ENCODE measurements at places on chromosomes 12 and 14.

- no peak for DNase-seq
Measured at GRCh38 chr14:72808564-72808963, 85.3 kb downstream of the DPF3 start.

DNA sequence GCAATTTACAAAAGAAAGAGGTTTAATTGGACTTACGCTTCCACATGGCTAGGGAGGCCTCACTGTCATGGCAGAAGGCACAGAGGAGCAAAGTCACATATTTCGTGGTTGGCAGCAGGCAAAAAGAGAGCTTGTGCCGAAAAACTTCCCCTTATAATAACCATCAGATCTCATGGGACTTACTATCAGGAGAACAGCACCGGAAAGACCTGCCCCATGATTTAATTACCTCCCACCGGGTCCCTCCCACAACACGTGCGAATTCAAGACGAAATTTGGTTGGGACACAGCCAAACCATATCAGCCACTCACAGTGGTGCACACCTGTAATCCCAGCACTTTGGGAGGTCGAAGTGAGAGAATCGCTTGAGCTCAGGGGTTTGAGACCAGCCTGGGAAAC lies 68.5 kb downstream of the FBXL14 start:
- DNase-seq = no peak

- no peak for DNase-seq
Measured at GRCh38 chr12:94039914-94040313, 108.5 kb upstream of the PLXNC1 start.

- DNase-seq = no peak
Measured at GRCh38 chr12:110382683-110383082, 20.8 kb downstream of the ANAPC7 start.

GRCh38 chr12:116159175-116159574 lies 118.3 kb downstream of the MED13L start:
- DNase-seq = no peak

DNA sequence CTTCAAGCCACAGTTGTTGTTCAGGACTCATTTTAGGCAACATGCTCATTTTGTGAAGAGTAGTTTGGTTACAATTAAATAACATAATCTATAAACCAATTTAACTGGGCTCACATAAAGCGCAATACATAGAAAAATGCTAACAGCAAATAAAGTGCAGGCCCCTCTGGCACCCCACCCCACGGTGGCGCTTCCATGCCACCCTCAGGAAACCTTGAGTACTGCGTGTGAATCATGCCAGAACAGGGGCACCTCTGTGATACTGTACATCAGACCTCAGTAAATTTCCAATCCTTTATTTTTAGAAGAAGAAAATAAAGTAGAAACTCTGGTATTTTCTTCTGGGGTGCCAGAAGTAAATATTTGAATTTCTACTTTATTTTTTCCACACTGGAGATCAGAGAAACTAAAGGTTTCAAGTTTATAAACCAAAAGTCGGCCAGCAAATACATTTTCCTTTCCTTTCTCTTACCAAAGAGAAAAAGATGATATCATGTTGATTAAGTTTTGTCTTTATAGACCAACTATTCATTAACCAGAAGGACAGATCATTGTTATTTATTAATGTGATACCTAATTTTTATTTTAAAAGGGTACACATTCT lies 316.8 kb downstream of the PAWR start:
- DNase-seq = no peak

- no peak for DNase-seq
Measured at GRCh38 chr12:118356809-118357256, 15.9 kb downstream of the TAOK3 start.

DNA sequence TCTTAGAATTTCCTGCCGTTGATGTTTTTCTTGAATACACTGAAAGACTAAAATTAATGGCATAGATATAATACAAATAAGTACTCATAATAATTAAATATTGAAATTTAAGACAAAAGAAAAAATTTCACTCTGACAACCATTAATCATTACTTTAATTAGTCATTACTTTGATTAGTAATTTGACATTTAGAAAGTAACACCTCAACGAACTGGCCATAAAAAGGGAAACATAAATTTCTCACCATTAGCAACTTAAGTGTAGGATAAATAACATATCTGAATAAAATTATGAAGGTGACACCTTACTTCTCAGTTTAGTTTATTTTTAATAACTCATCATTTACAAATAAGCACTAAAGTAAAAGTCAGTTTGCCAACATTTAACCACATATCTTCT lies 17.5 kb downstream of the MAGOHB start:
- DNase-seq = no peak

DNA sequence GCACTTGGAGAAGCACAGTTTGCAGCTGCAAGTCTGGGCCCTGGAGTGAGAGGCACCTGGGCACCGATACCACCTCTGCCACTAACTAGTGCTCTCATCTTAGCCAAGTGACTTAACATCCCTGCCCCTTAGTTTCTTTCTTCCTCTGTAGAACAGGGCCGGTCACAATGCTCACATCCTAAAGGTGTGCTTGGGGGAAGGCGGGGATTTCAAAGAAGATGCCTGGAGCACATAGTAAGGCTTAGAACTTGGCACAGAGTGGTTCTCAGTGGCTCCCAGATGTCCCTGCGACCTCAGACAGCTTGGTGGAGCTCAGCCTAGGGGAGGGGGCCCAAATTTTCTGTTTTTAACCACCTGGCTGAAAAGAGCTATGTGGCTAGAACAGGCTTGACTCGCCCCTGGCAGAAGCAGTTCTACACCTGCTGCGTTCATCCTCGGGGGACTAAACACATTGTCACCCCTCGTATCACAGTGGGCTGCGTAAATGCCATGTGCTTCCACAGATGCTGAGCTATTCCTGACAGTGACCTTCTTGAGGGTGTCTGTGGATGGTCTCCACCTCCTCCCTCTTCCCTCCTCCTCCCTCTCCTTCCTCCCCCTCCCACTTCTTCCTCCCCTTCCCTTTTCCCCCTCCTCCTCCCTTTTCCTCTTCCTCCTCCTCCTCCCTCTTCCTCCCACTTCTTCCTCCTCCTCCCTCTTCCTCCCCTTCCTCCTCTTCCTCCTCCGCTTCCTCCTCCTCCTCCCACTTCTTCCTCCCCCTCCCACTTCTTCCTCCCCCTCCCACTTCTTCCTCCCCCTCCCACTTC lies 112.1 kb downstream of the PHETA1 start:
- DNase-seq = no peak

DNA sequence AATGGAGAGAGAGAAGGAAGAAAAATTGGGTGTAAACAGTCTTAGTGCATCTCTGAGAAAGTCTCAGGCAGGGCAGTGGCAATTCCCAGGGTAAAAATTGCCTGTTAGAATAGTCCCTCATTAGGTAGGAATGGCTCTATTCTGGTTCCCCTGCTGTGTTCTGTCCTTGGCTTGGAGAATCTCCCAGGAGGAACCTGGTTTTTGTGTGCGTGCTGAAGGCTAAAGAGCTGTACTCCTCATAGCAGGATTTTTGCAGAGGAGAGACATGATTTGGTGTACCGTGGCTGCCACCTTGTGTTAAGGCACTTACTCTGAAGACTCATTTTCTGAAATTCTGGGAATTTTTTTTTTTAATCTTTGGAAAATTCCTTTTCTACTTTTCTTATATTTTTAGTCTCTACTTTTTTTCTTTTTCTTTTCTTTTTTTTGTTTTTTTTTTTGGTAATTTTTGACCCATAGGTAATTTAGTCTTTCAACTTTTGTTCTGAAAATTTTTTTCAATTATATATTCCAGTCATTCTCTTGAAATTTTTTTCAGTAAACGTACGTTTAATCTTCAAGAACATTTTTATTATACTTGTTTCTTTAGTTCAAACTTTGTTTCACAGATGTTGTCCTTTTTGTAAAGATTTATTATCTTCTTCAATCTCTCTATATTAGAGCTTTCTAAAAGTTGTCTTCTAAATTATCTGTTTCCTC lies 63.8 kb downstream of the FBXO33 start:
- DNase-seq = no peak

GRCh38 chr14:35234012-35234805 lies 58.0 kb upstream of the PSMA6 start:
- no peak for DNase-seq

- no peak for DNase-seq
Measured at GRCh38 chr12:91773749-91774429, 371.8 kb downstream of the BTG1 start.

DNA sequence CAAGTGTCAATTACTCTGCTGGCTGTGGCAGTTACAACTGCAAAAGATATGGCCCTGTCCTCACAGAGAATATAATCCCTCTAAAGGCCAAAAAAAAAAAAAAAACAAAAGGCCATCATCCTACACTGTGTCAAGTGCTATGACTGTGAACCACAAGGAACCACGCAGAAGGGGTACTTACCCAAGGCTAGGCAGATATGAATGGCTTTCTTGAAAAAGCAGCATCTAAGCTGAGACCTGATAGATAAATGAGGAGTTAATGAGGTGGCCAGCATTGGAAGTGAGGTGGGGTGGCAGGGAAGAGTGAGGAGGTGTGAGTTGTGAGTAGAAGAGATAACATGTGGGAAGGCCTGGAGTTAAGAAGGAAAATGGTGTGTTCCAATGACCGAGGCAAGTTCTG lies 16.4 kb upstream of the IL22 start:
- DNase-seq = no peak

- peak; percentile 2 for DNase-seq
Measured at GRCh38 chr12:68451261-68452077, 119.3 kb upstream of the MDM1 start.

GRCh38 chr14:41490323-41490722 lies 116.4 kb upstream of the LRFN5 start:
- no peak for DNase-seq

GRCh38 chr14:48536318-48536717 lies 860.9 kb upstream of the MDGA2 start:
- DNase-seq = no peak

DNA sequence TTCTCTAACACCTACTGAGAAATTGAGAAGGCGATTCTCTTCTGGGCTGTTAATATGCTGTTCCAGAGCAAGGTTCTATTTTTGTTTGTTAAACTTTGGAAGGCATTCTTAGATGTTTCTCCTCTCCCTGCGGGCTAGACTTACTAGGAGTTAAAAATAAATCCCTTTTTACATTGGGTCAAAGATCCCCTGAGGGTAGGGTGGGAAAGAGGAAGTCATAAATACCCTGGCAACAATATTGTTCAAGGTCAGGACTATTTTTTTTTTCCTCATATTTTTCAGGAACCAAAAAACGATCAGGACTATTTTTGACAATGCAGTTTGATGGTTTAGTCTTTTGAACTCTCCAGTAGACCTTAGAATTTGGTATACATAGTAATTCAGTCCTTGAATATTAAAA lies 12.0 kb upstream of the SLC2A14 start:
- DNase-seq = no peak

GRCh38 chr14:53044486-53044885 lies 93.6 kb upstream of the FERMT2 start:
- DNase-seq = no peak

GRCh38 chr14:28284546-28285300 lies 481.9 kb upstream of the FOXG1 start:
- no peak for DNase-seq

DNA sequence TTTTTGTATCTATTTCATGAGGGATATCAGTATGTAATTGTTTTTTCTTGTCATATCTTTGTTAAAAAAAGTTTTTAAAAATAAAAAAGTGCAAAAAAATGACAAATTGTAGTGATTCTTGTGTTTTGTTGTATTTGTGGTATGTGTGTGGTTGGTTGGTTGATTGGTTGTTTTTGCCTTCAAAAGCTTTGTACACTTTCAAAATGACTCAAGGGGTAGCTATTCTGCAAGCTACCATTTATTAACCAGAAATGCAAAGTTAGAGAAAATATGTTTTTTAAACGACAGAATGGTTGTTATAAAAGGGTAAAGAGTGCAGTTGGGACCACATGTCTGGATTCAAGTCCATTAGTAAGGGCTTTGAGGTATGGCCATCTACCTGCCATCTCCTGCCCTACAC lies 119.3 kb downstream of the SLC35F4 start:
- no peak for DNase-seq

DNA sequence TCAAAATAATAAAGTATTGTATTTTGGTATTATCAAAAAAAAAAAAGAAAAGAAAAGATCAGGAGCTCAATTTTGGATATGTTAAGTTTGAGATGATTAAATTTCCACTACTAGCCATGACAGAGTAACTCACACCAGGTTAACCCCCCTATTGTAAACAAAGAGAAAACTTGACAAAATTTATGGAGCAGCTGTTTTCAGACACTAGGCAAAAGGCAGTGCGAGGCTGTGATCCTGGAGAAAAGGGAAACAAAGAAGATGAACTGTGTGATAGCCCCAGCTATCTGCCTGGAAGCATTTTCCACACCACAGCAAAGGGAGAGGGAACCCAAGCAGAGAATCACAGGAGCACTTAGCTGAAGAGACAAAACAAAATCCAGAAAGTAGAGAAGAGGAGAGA lies 145.0 kb downstream of the KIF21A start:
- DNase-seq = no peak

DNA sequence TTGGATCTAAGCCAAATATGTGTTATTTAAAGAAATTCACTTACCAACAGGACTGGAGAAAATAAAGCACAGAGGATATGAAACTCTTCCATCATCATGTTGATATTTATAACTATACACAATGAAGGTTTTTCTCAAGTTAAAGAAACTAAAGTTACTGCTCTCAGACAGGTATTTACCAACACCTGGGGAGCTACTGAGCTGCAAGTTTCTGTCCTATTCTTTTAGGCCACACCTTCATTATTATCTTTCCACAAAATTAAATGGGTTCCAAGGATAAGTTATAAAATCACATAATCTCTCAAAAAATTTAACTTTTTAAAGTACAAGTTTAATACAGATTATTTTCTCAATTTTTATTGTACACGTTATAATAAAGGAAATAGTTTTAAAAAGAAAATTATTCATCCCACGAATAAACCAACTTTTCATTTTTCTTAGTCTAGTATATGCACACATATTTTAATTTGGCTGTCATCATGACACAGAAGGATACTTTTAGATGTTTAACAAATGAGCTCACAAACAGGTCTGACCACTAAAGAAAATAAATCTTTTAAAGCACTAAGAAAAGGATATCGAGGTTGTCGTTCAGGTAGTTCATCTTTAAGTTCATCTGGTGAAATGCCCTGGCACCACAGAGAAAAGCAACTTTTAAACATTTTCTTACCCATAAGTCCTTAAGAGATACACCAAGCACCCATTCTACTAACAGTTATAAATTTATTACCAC lies 7.8 kb downstream of the GMFB start:
- no peak for DNase-seq

DNA sequence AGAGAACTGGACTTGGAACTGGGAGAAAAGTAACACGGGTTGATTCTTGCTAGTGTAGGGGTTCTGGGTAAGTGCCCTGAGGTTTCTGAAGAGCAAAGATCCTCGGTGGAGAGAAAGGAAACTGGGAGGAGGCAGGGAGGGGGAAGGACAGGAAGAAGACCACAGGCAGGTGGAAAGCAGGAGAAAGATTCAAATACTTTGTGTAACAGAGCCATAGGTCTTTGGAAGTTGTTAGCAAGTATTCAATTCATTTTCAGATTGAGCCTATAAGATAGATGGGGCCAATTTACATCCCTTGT lies 1.3 kb downstream of the PNP start:
- DNase-seq = no peak

All from thoracic aorta (tissue), 2 donors.